ENCODE measurements at places on chromosomes 13 and 19.
A peak's percentile ranks its signal among the peaks of the same experiment; 100 is the strongest.

DNA sequence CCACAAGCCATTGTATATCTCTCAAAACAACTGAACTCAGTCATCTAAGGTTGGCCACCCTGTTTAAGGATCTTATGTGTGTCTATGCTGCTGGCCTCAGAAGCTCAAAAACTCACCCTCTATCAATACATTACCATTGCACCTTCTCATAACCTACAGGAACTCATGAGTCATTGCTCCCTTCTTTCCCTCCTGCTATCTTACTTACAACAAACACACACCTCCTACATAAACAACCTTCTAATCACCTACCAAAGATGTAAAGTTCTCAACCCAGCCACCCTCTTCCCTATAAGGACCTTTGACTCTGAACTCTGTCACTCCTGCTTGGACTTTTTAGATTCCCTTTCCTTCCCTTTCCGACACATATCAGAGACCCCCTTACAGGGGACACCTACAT is 13.3 kb upstream of the ZSCAN4 start:
- no peak for DNase-seq

DNA sequence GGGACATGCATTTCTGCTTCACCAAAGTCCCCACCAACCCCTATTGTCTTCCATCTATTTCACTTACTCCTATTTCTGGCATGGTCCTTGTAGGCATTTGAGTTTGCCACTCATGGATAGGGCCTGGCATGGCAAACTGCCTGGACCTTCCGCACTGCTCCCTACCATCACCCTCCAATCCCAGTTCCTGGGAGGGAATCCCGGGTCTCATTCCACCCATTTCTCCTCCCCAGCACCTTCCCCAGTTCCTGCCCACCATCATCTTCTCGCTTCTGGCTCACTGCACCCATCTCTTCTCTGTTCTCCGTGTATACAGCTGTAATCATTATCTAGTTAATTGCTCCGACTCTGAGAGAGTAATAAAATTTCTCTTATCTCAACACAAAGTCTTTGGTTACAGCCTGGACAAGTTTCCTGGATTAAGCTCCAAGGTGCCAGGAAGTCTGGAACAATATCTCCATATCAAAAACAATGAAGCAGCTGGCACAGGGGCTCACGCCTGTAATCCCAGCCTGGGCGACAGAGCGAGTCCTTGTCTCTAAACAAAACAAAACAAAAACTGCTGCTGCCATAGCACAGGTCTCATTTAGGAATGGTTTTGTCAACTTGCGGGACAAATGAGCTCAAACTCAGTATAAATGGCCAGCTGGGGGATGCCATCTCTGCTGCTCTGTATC is 17.0 kb upstream of the COX7A1 start:
- DNase-seq = no peak

DNA sequence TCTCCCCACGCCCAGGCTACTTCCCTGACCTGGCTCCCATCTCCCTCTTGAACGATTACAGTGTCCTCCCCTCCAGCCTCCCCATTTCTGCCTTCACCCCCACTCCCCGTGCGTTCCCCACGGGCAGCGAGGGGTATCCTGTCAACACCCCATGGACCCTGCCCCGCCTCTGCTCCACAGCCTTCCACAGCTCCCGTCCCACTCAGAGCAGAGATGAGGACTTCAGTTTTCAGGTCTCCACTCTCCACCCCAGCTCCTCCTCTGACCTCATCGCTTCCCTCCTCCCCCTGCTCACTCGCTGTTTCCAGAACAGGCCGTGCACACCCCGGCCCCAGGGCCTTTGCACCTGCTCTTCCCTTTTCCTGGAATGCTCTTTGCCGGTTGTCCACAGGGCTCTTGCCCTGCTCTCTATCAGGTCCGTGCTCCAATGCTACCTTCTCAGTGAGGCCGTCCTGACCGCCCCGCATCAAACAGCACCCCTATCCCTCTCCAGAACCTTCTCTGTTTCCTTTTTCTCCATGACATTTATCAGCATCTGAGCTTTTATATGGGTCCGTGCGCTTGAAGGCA is 15.0 kb downstream of the LRRC4B start:
- no peak for DNase-seq

DNA sequence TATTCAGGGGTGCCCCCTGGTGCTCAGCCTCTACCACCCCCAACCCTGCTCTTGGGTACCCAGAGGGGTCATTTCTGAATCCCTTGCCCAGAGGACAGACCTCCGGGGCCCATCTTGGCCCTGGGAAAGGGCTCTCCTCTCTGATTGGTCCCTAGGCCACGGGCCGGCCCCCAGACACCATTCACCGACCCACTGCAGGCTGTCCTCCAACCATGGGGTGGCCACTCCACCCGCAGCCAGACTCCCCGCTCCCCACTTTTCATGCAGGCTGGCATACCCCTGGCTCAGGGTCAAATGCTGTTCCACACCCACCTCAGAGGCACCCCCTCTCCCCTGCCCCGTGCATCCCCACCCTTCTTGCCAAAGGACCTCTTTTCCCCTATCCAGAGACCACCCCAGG is 14.8 kb downstream of the SMIM24 start:
- no peak for DNase-seq

- no peak for DNase-seq
Measured at GRCh38 chr19:30135093-30135757, 193.2 kb downstream of the URI1 start.

DNA sequence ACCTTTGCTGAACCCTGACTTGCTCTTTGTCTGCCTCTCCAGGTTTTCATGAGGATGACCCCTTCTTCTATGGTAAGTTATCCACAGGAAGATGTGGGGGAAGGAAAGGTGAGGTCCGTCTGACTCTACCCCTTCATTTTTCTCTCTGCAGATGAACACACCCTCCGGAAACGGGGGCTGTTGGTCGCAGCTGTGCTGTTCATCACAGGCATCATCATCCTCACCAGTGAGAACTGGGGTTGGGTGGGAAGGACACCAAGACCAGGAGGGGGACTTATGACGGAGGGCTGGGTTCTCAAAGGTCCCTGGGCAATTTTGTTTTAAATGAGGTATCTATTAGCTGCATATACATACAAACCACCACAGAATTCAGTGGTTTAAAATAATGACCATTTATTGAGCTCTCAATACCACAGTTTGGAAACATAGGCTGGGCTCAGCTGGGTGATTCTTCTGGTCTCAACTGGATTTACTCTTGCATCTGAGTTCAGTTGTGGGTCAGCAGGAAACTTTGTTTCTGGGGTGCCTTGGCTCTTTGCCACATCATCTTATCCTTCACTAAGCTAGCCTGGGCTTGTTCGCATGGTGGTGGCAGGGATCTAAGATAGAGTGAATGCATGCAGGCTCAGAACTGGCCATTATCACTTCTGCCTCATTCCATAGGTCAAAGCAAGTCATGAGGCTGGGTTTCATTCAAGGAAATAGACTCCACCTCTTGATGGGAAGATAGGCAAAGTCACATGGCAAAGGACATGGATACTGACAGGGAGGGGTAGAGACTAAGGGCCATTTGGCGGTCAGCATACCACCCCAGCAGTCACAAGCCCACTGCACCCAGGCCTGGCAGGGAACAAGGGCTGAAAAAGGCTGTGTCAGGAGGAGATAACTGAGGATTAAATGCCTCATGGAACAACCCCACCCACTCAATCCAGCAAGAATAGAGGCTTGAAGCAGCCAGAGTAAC is 11.8 kb downstream of the FXYD5 start:
- DNase-seq = no peak

GRCh38 chr13:47481536-47481935 is 519.5 kb downstream of the SUCLA2 start:
- no peak for DNase-seq

DNA sequence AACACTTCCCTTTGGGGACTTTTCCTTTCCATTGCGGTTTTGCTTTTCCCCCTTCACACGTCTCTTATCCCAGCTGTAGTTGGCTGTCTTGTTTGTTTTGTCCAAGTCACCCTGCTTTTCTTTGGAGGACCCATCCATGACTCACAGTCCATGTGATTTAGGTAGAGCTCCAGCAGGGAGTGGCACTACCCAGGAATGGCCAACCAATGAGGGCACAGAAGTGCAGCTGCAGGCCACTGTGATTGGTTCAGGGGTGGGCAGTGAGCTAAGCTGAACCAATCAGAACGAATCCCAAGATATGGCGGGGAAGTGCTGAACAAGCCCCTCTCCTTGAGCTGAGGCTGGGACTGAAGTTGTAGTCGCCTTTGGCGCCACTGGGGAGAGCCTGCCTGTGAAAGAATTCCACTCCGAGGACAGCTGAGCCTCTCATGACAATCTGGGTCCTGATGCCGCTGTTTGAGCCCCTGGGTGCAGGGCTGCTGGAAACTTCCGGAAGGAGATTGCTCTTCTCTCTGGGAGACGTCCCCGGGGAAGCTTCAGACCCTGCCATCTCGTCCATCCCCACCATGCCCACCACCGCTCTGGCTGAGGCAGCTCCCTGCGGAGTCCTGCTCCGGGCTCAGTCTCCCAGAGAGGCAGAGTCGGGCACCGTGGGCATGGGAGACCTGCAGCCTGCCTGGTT is 62.9 kb upstream of the URI1 start:
- no peak for DNase-seq

- DNase-seq = no peak
Measured at GRCh38 chr19:4379383-4380253, 20.7 kb downstream of the SH3GL1 start.

- DNase-seq = no peak
Measured at GRCh38 chr13:111327730-111328573, 7.5 kb downstream of the TEX29 start.

GRCh38 chr13:78247362-78247761 is 328.7 kb upstream of the EDNRB start:
- no peak for DNase-seq

DNA sequence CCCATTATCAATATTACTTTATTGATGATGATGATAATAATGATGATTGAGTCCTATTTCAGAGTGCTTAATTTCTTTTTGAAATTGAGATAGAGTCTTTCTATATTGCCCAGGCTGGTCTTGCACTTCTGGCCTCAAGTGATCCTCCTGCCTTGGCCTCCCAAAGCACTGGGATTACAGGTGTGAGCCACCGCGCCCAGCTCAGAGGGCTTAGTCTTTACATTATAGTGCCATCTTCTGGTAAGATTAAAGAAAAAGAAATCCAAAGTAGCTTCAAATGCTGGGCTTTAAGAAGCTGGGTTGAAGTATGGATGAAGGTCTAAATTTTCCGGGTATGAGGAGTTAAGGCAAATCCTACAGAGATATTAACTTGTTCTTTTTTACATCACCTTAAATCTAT is 3.4 kb upstream of the ZNF333 start:
- no peak for DNase-seq

GRCh38 chr19:45050036-45050435 is 11.2 kb downstream of the CLASRP start:
- no peak for DNase-seq

- DNase-seq = no peak
Measured at GRCh38 chr13:111622051-111622531, 301.6 kb downstream of the TEX29 start.

- DNase-seq = no peak
Measured at GRCh38 chr13:85509512-85509911, 289.7 kb downstream of the SLITRK6 start.

GRCh38 chr19:36638862-36639510 is 27.7 kb downstream of the ZNF461 start:
- DNase-seq = no peak

- no peak for DNase-seq
Measured at GRCh38 chr19:10667867-10668266, 13.7 kb downstream of the ILF3 start.

DNA sequence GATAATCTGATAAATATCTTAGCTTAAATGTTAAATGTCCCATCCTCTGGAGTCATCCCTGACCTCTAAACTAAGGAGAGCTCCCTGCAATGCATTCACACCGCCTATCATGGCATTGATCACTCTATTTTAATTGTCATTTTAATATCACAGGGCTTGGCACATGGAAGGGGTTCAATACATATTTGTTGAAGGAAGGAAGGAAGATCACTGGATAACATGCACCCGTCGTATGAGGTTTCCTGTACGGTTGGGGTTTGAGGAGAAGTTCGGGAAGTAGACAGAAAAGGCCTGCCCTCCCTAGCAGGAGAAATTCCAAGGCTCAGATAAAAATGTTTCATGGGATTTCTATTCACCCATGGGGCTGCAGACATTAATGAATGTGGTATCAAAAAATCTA is 102.0 kb downstream of the MBNL2 start:
- no peak for DNase-seq

- no peak for DNase-seq
Measured at GRCh38 chr13:47216176-47216822, 319.4 kb upstream of the HTR2A start.

DNA sequence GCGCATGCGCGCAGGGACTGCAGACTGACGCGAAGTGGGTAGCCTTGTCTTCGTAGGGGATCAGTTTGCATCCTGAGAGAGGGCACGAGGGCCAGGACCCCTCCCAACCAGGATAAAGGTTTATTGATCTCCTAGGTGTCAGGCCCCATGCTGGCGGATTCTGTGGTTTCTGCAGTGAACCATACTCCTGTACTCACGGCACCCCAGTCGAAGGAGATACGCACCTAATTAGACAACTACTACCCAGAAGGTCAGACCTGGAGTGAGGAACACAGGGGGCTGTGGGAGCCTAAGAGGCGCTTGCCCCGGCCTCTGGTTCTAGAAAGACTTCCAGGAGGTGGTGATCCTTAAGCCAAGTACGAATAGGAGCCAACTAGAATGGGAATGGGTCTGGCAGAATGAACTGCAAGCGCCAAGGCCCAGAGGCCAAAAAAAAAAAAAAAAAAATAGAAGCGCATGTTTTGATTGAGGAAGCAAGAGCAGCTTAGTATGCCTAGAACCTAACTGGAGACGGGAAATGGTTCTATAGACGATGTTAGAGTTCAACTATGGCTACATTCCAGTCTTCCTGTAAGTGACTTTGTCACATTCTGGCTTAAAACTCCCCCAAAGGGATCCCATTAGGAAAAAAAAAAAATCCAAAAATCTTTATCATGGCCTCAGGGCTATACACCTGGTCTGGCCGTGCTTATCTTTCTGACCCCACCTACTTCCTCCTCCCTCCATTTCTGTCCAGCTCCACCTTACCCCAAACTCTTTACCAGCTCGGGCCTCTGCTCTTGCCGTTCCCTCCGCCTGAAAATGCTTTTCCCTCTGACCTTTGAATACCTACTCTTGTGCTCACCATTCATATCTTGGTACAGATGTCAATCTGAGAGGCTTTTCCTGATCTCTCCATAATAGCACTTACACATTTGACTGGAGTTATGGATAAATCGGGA is 902 bp upstream of the ZNF428 start:
- peak; percentile 78 for DNase-seq

GRCh38 chr13:112333756-112334543 is 42.2 kb upstream of the SPACA7 start:
- no peak for DNase-seq

DNA sequence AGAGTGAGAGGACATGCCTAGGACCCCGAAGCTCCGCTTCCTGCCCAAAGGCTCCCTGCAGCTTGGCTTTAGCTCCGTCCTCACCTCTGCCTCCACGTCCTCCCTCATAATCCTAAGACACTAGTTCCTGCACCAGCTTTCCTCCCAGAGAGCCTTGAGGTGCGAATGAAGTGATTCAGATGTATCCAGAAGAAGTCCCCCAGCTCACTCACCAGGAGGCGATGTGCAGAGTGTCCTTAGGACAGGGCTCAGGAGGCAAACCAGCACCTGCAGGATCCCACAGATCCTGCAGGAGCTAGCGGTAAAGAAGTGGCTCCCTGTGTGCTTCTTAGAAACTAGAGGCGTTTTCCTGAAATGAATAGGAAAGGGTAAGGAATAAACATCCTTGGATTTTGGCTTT is 109.7 kb downstream of the HSPH1 start:
- no peak for DNase-seq

GRCh38 chr19:38850976-38851621 is 1.3 kb upstream of the HNRNPL start:
- no peak for DNase-seq

Data from stimulated activated CD4-positive, alpha-beta T cell treated with anti-CD3 and anti-CD28 coated beads, Interleukin-1b, Interleukin-23, amount 100 ng/mL, for 1 hour (primary cell).